ENCODE measurements at places on chromosomes 12 and 14.
A peak's percentile ranks its signal among the peaks of the same experiment; 100 is the strongest.

GRCh38 chr12:107590413-107590812, 95.2 kb upstream of the PWP1 start:
- DNase-seq, result no peak

- no peak for DNase-seq
Observed at GRCh38 chr12:130422676-130423075, 85.0 kb downstream of the PIWIL1 start.

- DNase-seq, result no peak
Observed at GRCh38 chr12:128671528-128672042, 152.2 kb downstream of the SLC15A4 start.

DNA sequence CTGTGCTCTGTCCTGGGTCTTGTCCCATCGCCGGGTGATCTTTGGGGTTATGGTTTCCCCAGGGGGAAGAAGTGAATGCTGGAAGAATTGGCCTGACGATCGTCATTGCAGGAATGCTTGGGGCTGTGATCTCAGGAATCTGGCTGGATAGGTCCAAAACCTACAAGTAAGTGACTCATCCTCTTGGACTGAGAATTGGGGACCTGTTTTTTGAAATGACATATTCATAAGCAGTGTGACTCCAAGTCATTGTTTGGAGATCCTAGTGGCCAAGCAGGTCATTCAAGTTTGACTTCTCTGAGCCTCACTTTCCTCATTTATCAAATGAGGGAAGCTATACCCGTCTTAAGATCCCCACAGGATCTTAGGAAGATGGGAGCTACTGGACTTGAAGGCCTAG, 25.8 kb downstream of the ERG28 start:
- DNase-seq, result no peak

GRCh38 chr14:34582117-34582680, 42.7 kb upstream of the EAPP start:
- no peak for DNase-seq

- peak; percentile 71 for DNase-seq
Observed at GRCh38 chr12:57852620-57853500, 6.3 kb upstream of the CTDSP2 start.

- DNase-seq, result no peak
Observed at GRCh38 chr12:20494851-20495250, 126.5 kb downstream of the PDE3A start.

DNA sequence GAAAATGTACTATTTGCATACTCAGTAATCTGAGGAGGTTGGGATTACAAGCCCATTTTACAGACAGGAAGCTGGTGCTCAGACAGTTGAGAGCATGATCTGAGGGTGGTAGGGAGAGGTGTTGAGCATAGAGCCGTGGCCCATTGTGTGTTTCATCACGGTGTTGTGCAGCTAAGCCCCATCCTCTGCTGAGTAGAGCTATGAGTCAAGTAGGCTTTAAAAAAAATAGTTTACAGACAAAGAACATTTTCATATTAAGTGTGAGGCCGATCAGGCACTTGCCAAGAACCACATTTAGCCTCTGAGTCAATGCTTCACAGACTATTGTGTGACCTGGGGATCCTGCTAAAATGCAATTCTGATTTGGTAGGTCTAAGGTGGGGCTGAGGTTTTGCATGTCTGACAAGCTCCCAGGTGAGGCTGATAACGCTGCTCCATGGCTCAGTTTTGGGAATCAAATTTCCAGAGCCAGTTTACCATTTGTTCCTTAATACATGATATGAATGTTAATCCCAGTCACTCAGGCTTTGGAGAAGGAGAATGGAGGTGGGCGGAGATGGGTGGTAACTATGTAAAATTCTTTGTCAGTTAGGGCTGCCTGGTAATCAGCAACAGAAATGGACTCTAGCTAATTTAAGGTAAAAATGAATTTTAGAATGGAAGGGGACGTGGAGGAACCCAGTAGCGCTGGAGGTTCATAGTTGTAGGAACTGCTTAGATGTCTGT, 22.2 kb downstream of the ZNF664 start:
- no peak for DNase-seq

DNA sequence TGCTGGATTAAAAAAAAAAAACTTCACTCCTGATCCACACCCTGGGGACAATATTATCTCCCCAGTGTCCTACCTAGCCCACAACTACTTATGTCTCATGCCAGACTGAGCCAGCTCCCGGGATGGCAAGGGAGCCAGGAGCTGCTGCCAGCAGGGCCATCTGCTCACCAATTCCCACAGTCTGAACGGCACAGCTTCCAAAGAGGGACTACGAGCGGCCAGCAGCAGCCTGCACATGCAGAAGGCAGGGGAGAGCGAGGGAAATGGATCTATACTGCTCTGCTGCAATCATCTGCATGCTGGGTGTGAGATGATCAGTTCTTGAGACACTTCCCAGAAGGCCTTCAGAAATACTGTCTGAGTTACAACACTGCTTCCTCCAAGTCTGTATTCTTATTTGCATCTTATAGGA, 11.1 kb downstream of the SSH1 start:
- DNase-seq, result peak; percentile 90
